Cerebellar cortex (tissue), 1 donor: ENCODE measurements at places on chromosomes 2 and 18.
A peak's percentile ranks its signal among the peaks of the same experiment; 100 is the strongest.

GRCh38 chr2:196719110-196719872 is 79.8 kb downstream of the CCDC150 start:
- DNase-seq, result peak; percentile 5

GRCh38 chr18:35268821-35269220 is 21.2 kb downstream of the ZSCAN30 start:
- DNase-seq, result no peak

GRCh38 chr2:217387776-217388387 is 528.0 kb upstream of the TNP1 start:
- DNase-seq, result no peak

GRCh38 chr2:26848336-26849055 is 564 bp downstream of the DPYSL5 start:
- DNase-seq, result peak; percentile 19

- no peak for DNase-seq
Measured at GRCh38 chr2:226766352-226767055, 33.1 kb downstream of the IRS1 start.

DNA sequence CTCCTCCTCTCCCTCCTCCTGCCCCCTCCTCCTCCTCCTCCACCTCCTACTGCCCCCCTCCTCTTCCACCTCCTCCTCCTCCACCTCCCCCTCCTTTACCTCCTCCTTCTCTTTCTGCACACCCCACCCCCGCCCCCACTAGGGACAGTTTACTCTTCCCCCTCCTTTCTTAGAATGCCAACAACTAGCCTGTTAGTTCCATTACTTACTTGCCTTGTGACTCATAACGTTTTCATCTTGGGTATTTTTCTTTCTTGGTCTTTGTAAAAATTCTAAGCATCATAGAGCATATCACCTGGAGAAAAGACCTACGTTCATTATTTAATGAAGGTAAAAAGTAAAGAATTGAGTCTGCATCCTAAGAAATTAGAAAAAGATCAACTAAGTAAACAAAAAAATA is 165.3 kb downstream of the NEDD4L start:
- no peak for DNase-seq

GRCh38 chr2:24621779-24622538 is 130.9 kb downstream of the NCOA1 start:
- no peak for DNase-seq

- DNase-seq, result no peak
Measured at GRCh38 chr2:71974846-71975245, 172.8 kb downstream of the CYP26B1 start.

- no peak for DNase-seq
Measured at GRCh38 chr2:64982311-64982857, 6.8 kb upstream of the SLC1A4 start.

DNA sequence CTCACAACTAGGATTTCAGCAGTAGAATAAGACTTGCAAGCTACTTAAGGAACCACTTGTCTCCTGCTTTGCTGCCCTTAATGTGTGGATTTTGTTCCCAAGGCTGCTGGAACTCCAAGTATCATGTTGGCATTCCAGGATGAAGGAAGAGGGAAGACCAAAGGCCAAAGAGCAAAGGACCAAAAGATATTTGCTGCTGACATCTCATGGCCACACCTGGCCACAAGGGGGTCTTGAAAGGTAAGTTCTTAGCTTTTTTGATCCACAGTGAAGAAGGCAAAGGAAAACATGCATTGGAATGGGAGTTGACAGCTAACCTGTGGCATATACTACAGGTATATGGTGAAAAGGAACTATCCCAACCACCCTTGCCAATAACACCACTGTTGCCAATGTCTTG is 3.9 kb upstream of the MATN3 start:
- no peak for DNase-seq

DNA sequence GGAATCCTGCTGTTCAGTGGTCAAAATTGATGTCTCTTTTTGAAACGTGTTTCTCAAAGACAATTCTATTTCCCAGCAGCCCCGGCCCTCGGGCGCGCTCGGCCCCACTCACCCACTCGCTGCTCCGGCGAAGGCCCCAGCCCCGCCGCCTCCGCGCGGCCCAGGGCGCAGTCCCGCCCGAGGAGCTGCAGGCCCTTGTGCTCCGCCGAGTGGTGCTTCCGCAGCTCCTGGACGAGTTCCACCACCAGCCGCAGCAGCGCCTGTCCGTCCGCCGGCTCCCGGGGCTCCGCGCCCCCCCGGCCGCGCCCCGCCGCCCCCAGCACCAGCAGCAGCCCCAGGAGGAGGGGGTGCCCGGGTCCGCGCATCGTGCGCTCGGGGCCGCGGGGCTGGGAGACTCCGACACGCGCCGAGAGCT is 413 bp downstream of the ALKAL2 start:
- no peak for DNase-seq

- DNase-seq, result no peak
Measured at GRCh38 chr2:196329959-196330358, 158.6 kb upstream of the STK17B start.

DNA sequence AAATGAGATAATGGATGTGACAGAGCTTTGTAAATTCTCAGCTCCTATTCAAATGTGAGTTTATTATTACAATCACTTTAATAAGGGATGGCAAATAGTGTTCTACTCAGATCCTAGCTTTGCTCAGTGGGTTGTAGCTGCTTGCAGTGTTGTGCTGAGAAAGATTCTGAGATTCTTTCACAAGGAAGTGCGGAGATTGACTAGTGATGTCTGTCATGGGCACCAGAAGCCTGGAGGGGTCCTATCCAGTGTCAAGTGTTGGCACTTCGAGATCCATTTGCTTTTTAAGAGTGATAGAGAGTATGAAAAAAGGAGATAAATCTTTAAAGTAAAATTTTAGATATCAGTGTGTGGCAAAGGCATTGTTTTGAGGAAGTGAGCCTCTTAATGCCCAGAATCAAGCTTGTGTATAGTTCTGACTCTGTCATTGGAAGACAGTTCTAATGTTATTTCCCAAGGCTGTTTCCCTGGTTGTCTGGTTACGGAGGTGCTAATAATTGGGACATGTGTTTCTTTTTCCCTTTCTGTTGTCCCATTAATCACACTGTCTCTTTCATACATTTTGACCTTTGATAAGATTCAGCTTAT is 181.7 kb upstream of the SPRED2 start:
- no peak for DNase-seq

DNA sequence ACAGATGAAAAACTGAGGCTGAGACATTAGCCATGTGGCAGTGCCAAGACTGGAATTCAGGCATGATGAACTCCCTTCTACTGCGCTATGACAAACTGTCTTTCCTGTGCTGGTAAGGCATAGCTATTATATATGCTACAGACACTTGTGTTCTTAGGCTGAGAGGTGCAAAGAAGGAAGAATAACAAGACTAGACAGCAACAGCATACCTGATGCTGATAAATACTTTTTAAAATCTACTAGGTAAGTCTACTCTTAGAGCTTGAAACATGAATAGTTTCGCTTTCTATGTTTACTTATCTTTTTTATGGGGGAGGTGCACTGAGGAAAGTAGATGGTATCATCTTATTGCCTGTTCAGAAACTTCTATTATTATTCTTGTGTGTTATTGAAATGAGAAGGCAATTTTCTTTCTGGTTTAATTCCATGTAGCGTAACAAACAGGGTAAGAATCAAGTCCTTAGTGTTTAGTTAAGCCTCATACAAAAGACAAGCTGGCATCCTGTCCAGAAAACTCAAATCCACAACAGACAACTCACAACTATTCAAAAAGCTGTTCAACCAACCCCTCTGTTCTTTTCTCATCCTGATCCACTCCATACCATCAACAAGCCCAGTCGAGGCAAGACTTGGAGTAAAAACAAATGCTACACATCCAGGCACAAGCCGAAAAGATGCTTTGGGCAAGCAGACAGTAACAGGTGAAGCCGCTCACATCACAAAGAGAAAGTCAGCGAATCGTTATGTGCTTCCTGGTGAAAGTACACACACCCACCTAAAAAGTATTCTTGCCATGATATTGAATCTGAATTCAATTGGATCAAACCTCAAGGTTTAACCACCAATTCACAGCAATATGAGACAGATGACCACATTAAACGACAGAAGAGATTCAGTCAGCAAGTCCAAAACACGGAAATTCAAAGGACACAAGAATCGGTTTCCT is 1.5 kb downstream of the TTC32 start:
- DNase-seq, result peak; percentile 11

DNA sequence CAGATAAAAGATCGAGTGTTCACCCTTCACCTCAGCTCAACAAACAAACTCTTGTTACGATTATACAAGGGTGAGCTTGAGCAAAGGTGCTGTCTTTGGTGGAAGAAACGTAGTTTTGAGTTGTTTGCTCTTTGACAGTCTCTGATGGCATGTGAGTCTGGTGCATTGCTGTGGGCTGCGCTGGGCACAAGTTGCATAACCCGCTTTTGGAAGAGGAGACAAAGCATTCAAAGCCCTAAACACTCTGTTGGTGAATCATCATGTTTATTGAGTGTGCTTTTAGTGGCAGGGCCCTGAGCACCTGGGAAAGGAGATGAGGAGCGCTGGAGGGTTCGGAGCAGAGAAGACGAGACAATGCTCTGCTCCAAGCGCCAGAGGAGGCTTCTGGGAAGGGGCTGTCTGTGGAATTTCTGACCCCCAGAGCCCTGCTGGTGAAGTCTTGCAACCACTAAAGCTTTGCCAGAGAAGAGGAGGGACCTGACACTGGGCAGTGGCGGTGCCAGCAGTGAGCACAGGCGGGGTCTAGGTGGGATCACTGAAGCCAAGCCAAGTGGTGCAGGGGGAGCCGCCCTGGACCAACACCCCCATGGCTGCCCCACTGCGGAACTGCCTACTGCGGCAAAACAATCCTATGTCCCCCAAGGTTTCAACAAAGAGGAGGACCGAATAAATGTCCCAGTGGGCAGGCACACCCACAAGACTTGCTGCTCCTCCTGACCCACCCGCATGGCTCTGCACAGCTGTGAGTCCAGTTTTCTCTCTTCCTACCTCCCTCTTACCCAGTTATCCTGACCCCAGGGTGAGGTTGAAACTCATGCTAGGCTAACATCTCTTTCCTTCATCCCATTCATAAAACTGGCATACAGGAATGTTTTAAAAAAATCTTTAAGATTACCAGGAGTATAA is 64.0 kb downstream of the TNFRSF11A start:
- no peak for DNase-seq

GRCh38 chr2:56889738-56890137 is 705.9 kb downstream of the CCDC85A start:
- no peak for DNase-seq

GRCh38 chr2:62956651-62957050 is 94.0 kb upstream of the OTX1 start:
- peak; percentile 89 for DNase-seq

- DNase-seq, result no peak
Measured at GRCh38 chr18:34873986-34874580, 164.0 kb downstream of the DTNA start.

DNA sequence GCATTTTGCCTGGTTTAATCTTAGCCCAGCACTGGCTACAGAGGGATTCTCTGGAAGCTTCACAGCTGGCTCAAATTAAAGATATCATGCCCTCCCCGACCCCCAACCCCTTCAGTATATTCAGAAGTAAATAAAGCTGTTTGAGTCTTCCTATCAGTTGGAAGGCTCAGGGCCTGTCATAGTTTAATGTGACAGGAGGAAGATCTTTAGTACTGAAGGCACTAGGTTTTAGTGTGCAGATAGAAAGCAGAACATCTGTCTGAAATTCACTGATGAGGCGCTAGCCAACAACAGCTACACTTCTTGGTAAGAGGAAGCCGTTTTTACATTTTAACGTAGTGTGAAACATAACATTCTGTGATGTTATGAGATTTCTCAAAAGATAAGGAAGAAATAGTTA is 969.1 kb upstream of the CDH2 start:
- DNase-seq, result no peak

DNA sequence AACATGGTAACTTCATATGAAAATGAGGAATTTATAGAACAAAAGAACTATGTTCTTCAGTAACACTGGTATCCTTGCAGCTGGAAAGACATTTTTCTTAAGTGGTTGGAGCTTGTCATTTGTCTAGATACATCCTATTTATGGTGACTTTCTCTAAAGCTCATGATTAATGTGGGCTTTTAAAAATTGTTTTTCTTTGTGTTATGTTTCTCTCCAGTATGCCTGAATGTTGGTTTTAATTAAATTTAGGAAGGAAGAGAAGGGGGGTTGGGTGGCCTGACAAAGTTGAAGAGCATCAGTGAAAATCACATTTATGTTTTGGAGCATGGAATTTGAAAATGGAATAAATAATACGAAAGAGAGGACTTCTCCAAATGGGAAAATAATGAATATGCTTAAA is 457.1 kb upstream of the ETAA1 start:
- no peak for DNase-seq

DNA sequence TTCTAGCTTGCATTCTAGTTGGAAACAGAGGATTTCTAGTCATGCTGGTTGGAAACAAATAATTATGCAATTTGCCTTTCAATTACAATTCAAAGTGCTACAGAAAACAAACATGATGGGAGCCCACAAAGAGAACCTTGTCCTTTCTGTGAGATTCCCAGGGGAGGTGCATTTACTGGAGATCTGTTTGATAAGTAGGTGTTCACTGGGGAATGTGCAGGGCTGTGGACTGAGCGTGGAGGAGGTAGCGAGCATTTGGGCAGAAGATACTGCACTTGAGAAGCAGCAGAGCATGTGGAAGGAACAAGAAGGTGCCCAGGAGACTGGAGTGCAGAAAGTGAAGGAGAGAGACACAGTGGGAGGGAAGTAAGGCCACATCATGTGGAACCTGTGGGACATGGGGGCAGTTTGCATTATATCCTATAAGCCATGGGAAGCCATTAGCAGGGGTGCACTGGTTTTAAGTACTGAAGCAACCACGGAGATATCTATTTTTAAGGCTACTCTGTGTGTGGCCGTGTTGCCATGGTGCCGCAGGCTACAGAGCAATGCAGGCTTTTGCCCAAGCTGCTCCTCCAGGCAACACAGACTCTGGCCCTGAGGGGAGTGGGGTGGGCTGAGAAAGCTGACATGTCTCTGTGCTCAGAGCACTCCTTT is 154.0 kb downstream of the ANTXR1 start:
- no peak for DNase-seq
